ENCODE measurements at places on chromosomes 6 and 20.

DNA sequence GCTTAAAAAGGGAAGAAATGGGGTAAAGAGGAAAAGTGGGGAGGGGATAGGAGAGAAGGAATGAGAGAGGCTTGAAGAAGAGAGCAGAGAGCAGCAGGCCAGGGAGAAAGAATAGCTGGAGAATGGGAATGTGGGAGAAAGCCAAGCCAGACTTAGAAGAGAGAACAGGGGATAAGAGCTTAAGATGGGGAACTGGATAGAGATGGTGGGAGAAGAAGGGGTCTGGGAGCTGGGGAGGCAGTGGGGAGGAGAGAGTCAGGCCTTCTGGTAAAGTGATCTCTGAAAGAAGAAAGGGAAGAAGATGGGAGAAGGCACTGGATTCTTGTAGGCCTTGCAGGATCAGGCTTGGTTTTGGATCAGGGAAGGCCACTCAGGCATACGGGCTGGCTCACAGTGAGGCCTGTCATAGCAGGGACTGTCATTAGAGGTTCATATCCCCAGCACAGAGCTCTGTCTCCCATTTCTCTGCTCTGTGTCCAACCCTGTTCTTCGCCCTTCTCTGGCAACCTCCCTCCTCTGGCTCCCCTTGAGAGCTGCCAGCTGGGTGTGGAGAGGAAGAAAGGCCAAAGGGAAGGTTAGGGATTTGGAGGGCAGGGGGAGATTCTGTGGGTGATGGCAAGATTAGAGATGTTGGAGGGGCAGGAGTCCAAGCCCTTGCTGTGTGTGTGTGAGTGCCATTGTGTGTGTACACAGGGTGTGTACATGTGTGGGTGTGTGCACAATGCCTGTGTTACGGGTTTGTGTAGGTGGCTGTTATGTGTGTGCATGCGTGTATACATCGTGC, 9.3 kb downstream of the SYNGAP1 start:
- DNase-seq, result no peak

- DNase-seq, result peak; percentile 69
These were observed 36.8 kb downstream of the YTHDF1 start for GRCh38 chr20:63178889-63179686.

DNA sequence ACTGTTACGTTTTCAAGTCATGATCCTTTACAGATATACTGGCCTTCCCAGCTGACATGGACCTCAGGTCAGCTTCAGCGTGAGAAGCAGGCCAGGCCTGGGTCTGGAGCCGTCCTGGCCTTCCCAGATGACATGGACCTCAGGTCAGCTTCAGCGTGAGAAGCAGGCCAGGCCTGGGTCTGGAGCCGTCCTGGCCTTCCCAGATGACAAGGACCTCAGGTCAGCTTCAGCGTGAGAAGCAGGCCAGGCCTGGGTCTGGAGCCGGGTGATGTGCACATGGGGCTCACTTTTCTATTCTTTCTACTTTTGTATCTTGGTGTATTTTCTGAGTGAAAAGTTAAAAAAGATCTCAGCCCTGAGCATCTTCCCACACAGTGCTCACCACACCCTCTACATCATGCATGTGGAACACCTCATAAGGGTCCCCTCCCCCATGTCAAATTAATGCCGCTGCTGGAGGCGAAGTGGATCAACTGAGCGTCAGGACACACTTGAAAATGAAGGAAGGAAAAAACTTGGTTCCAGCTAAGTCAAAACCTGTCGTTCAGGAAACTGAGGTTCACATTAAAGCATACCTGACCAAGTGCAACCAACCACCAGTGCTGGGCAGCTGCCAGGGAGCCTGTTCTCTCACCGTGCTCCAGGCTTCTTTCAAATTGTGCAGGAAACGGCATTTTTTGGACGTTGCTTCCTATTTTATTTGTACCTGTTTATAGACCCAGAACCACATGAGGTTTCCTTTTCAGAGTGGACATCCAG, 32.2 kb downstream of the KIF25 start:
- no peak for DNase-seq

GRCh38 chr6:166101819-166102419, 65.7 kb downstream of the TBXT start:
- no peak for DNase-seq

GRCh38 chr6:65399355-65400084, 307.5 kb downstream of the EYS start:
- no peak for DNase-seq

GRCh38 chr6:69722683-69723082, 74.1 kb downstream of the LMBRD1 start:
- DNase-seq, result no peak

- DNase-seq, result no peak
These were observed 2.3 kb upstream of the HELZ2 start for GRCh38 chr20:63576311-63576710.

GRCh38 chr20:32336918-32337347, 21.2 kb upstream of the ASXL1 start:
- DNase-seq, result no peak

GRCh38 chr20:24117383-24117782, 128.8 kb upstream of the GGTLC1 start:
- DNase-seq, result no peak

DNA sequence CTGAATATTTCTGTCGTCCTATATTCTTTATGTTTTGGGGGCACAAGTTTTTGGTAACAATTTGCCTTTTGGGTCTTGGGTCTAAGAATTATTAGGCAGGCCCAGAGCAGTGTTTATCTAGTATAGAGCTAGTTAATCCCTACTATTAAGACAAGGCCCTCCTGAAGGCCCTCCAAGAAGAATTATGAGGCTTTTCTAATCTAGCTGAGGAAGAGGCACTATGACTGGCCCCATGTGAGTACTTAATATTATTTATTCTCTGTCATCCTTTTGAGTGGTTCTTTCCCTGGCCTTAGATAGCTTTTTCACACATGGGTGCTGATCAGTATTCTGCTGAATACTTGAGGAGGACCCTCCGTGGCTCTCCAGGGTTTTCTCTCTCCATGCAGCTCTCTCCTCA, 25.1 kb downstream of the CHMP4B start:
- no peak for DNase-seq

- no peak for DNase-seq
These were observed 226.0 kb downstream of the BMP2 start for GRCh38 chr20:6993511-6993910.

- no peak for DNase-seq
These were observed 392.1 kb upstream of the HSF2 start for GRCh38 chr6:122007339-122007738.

- DNase-seq, result no peak
These were observed 115.6 kb upstream of the ADGRF1 start for GRCh38 chr6:47157653-47158219.

GRCh38 chr20:64116541-64117431, 9.4 kb upstream of the NPBWR2 start:
- DNase-seq, result no peak

GRCh38 chr20:19815553-19815991, 57.5 kb downstream of the RIN2 start:
- DNase-seq, result no peak

GRCh38 chr6:162226803-162227202, 500.8 kb downstream of the PRKN start:
- DNase-seq, result no peak

DNA sequence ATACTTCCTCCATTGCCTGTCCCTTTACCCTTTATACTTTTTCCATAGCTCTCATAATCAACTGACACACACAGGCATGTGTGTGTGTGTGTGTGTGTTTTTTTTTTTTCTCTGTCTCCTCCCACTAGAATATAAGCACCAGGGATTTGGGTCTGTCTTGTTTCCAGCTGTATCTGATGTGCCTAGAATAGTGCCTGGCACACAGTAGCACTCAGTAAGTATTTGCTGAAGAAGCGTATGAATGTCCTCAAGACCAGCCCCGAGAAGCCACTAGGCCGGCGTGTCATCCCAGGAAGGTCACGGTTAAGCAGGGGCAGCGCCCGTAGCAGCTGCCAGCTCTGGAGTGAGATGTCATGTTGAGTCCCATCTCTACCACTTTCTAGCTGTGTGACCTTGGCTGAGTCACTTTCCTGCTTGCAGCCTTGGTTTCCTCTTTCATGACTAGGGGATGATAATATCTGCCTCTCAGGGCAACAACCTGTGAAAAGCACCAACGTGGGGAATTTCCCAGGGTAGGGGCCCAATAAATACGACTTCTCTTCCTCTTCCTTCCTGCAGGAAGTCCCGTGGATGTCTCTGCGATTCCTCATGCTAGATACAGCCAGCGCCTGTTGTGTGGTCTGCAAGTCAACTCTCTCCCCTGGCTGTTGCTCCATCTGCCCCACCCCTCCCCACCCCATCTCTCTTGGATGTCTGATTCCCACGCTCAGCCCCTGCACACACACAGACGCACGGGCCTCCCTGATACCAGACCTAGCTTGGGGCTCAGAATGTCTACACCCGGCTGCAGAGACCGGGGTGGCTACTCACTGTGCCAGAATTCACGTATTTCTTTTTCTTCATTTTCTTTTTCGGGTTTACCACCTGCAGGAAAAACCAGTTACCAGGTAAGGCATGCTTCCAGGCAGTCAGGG, 58.1 kb downstream of the RAB44 start:
- DNase-seq, result peak; percentile 93

GRCh38 chr6:156777577-156778453, 637 bp downstream of the ARID1B start:
- peak; percentile 50 for DNase-seq

Measured in activated naive CD4-positive, alpha-beta T cell treated with anti-CD3 and anti-CD28 coated beads for 36 hours (primary cell).